ENCODE measurements at places on chromosomes 1 and 21. TPM values are rescaled to one million over a fixed set of nuclear protein-coding genes. Genes with fewer than 3 reads are reported as not detected.

The CYP4Z1 gene
- total RNA-seq = not detected

The SPRR2D gene
- total RNA-seq = not detected

The CLIC6 gene
- total RNA-seq = 0.12 TPM

The OR10J1 gene
- total RNA-seq = not detected

The FAM131C gene
- total RNA-seq = 2.6 TPM

The NTNG1 gene
- total RNA-seq = 0.62 TPM

The FAM43B gene
- not detected for total RNA-seq

All from neural progenitor cell (in vitro differentiated cells).